NCI-H774 (cell line): ENCODE measurements at places on chromosomes 5 and 9.

DNA sequence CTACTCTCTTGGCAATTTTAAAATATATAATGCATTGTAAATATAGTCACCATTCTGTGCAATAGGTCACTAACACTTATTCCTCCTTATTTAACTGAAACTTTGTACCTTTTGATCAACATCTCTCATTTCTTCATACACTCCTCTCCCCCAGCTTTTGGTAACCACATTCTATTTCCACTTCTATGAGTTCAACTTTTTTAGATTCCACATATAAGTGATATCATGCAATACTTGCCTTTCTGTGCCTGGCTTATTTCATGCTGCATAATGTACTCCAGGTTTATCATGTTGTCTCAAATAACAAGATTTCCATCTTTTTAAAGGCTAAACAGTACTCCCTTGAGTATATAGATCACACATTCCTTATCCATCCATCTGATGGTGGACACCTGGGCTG lies 188.8 kb downstream of the NXNL2 start:
- DNase-seq: no peak

DNA sequence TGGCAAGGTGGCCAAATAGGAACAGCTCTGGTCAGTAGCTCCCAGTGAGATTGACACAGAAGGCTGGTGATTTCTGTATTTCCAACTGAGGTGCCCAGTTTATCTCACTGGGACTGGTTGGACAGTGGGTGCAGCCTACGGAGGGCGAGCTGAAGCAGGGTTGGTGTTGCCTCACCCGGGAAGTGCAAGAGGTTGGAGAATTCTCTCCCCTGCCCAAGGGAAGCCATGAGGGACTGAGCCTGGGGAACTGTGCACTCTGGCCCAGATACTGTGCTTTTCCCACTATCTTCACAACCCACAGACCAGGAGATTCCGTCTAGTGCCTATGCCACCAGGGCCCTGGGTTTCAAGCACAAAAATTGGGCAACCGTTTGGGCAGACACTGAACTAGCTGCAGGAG lies 61.0 kb downstream of the TNFSF8 start:
- DNase-seq: no peak

- DNase-seq: no peak
Observed at GRCh38 chr9:38171926-38172325, 102.9 kb upstream of the SHB start.

GRCh38 chr5:136491806-136492205 lies 126.5 kb upstream of the TRPC7 start:
- DNase-seq: no peak

DNA sequence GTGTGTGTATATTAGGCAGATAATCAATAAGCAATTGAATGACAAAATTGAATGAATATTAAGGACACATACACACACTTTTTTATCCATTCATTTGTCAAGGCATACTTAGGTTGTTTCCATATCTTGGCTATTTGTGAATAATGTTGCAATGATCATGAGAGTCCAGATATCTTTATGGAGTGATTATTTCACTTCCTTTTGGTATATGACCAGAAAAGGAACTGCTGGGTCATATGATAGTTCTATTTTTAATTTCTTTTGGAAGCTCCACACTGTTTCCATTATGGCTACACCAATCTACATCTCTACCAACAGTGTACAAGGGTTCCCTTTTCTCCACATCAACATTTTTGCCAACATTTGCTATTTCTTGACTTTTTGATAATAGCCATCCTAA lies 137.7 kb upstream of the PAPPA start:
- DNase-seq: no peak

GRCh38 chr5:87081511-87082372 lies 185.9 kb upstream of the RASA1 start:
- DNase-seq: no peak
